Brain (organoid and tissue), 16 donors: ENCODE measurements at places on chromosomes 6 and 20. TPM values are rescaled to one million over a fixed set of nuclear protein-coding genes. Genes with fewer than 3 reads are reported as not detected.

GRCh38 chr6:69286331-69286730 lies 510.5 kb downstream of the LMBRD1 start:
- no peak for DNase-seq

DNA sequence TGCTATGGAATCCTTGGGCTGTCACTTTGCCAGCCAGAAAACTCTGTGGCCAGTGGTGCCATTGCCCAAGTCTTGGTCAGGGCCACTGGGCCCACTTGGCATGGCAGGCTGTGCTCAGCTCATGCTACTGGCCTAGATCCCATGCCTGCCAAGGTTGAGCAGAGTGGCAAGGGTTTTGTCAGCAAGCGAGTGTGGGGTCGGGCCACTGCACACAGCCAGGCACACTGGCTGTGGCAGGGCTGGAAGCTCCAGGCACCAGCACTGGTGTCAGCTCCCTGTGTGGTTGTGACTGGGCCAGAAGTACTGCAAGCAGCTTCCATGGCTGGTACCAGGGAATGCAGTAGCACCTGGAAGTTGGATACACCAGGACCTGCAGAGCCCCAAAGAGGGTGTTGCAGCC lies 846.8 kb downstream of the EYS start:
- no peak for DNase-seq

DNA sequence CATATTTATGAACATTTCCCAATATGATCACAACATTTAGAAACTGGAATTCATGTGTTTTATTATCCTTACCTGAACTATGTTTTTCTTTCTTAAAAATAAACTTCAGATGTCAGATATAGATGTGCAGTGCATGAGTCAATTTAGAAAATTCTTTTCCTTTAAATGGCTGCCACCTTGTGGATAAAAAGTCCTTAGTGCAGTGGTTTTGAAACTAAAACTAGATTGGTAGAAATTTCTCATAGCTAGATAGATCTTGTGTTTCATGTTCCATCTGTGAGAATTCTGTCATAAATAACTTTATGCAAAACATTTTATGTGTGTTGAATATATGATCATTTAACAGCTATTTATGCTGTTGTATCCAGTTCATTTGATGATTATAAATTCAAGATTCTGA lies 134.9 kb downstream of the KLHL32 start:
- DNase-seq, result peak; percentile 80

DNA sequence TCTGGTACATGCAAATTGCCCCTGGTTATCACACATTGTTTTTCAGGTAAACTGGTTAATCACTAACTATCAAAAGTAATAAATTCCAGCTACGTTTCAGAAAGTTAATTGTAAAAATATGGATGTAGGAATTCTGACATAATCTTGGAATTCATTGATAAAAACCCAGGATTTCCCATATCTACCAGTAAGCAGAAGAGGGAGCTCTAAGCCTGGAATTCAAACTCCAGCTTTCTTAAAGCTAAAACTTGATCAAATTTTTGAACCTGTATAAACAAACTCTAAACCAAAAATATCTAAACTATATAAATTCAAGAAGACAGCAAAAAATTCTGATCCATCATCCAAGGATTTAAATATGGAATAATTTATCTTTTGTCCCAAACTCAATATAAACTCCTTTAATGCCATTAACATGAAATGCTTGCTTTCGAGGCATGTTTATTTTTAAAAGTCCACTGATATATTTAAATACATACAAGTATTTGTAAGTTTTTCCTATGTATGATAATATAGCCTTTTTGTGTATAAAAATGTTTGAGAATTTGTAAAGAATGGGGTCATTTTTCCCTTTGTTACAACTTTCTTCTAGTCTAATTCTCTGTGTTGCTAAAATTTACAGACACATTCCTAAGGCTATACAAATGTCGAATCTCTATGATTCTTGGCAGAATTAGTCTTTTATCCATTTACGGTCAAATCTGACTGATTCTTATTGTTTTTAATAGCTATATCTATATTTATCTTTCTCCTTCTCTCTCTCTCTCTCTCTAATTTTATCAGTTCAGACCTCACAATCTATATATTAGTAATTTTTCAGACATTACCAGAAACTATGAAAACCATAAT lies 91.4 kb upstream of the RNF217 start:
- DNase-seq, result peak; percentile 56

DNA sequence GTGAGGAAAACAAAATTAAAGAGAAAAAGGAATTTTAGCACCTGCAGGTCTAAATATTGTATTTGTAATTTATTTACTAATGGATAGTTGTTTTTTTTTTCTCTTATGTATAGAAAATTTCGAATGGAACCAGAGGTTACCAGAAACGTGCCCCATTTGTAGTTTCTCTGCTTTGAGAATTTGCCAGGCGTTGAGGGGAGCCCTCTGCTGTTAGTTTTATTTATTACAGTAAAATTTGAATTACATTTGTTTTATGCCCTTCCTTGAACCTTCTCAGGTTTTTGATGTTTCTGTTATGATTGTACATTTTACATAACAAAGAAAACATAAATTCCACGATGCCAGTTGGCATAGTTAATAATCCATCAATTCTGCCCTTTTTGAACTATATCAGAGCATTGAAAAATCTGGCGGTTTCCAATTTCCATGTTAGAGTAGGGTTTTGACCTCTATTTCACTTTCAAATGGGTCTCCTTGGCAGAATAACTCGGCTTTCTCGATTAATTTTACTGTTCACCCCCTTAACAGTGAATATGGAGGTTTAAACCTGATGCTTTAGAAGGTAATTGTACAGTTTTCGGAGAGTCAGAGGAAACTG lies 35.1 kb upstream of the RFPL4B start:
- DNase-seq, result no peak

- no peak for DNase-seq
Measured at GRCh38 chr6:155349129-155349528, 34.8 kb upstream of the TFB1M start.

DNA sequence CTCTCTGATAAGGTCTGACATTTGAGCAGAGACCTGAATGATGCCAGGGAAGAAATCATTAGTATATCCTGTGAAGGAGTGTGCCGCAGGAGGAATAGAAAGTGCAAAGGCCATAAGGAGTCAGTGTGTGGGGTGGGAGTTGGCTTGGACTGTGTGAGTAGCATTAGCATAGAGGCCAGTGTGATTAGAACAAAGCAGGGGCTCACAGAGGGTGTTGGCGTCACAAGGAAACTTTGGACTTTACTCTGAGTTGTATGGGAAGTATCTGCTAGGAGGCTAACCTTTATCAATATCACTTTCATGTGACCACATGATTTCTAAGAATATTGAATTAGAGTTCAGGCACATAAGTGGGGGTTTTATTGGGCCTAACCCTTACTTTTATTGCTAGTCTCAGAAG lies 12.1 kb downstream of the TMEM200A start:
- DNase-seq, result no peak

- no peak for DNase-seq
Measured at GRCh38 chr6:38173909-38174308, 354.4 kb downstream of the ZFAND3 start.

- DNase-seq, result no peak
Measured at GRCh38 chr6:5424726-5425125, 163.4 kb downstream of the FARS2 start.

- no peak for DNase-seq
Measured at GRCh38 chr20:56467968-56468315, 485 bp upstream of the RTF2 start.

GRCh38 chr6:22906091-22906549 lies 336.8 kb downstream of the HDGFL1 start:
- DNase-seq, result peak; percentile 21

DNA sequence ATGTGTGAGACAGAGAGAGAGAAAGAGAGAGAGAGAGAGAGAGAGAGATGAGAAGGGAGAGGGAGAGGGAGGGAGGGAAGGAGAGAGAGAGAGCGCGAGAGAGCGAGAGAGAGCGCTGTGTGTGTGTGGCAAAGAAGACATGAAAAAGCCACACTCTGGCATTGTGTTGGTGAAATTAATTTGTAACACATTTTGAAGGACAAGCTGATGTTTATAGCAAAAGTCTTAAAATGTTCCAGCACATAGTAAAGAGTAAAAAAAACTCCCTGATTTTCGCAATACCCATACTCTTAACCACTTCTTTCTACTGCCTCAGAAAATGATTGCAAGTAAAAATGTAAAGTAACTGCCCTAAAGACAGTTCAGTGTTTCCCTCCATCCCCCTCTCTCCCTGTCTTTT lies 56.7 kb downstream of the SLC22A1 start:
- DNase-seq, result no peak

GRCh38 chr20:35527122-35527769 lies 2.2 kb downstream of the C20orf173 start:
- DNase-seq, result no peak

- no peak for DNase-seq
Measured at GRCh38 chr6:129102741-129103140, 219.8 kb downstream of the LAMA2 start.

DNA sequence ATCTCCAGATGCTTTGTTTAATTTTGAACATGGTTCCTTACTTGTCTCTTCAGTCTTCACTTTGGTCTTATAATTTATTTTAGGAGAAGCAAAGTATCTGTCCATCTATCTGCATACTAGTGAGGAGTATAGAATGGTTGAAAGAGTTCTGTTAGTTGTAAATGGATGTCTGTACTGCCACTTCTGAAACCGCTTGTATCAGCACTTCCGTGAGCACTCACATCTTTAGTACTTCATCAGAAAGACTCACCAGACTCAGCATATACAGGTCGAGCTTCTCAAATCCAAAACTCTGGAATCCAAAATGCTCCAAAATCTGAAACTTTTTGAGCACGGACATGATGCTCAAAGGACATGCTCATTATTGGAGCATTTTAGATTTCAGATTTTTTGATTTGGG lies 142.0 kb upstream of the GLP1R start:
- DNase-seq, result no peak

GRCh38 chr20:32454164-32455145 lies 96.3 kb downstream of the ASXL1 start:
- DNase-seq, result no peak

- no peak for DNase-seq
Measured at GRCh38 chr6:7086488-7086887, 21.3 kb upstream of the RREB1 start.

Gene MUCL3
- not detected for polyA plus RNA-seq

Gene NCOA5
- 22.0 TPM for polyA plus RNA-seq

Gene ELOVL2
- 25.3 TPM for polyA plus RNA-seq

Gene REM1
- polyA plus RNA-seq, result 0.25 TPM

Gene DEF6
- 4.7 TPM for polyA plus RNA-seq

Gene TSBP1
- not detected for polyA plus RNA-seq

Gene PPP1R16B
- polyA plus RNA-seq, result 37.6 TPM

Gene CARMIL1
- 13.2 TPM for polyA plus RNA-seq

Gene DLGAP4
- polyA plus RNA-seq, result 190 TPM

Gene PGC
- polyA plus RNA-seq, result not detected
